ENCODE measurements at places on chromosomes 1 and 21.

GRCh38 chr1:167454894-167455785 lies 63.2 kb downstream of the CD247 start:
- DNase-seq = peak; percentile 40

- no peak for DNase-seq
These were observed 24.4 kb downstream of the PLXNA2 start for GRCh38 chr1:208219659-208220282.

DNA sequence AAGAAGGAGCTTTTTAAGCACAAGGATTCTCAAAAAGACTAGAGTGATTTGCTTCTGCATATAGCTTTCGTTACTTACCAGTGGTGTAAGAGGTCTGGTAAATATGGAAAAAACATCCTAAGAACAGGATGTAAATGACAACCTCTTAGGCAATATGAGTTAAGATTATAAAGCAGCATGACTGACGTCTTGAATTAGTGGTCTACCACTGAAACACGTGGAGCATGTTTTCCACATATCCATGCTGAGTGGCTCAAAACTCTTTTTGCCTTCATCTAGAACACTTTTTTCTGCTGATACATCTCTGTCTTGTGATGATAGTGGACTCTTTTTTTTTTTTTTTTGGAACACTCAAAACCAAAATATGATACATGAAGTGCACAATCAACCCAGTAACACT lies 44.6 kb downstream of the RCAN1 start:
- no peak for DNase-seq

DNA sequence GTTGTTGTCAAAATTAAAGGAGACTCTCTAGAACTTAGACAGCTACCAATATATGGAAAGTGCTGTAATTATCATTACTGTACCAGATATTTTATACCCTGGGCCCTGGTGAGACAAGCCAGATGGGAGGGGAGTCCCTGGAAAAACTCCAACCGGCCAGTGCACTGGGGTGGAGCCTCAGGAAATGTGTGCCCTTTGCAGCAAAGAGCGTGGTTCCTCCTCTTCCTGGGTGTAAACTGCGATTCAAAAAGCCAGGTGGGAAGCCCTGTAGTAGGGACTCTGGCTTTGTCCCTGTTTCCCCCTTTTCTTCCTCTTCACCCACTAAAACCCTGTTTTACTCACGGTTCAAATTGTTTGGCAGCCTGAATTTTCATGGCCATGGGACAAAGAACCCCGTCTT lies 812.3 kb downstream of the PLA2G4A start:
- no peak for DNase-seq

DNA sequence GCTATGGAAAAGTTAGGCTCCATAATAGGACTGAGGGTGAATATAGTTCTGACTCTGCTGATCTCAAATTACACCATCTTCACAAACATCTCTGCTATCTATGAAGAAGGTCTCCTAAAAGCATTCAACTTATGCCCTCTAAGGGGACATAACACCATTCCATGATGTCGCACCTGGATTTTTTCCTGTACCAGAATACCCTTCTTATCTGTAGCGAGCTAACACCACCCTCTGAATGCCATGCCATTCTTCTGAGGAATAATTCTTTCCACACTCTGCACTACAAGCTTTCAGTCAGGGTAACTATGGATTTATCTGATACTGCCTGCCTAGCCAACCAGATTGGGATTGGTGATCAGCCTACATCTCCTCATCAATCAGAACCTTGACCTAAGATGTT lies 203.8 kb downstream of the PTPRC start:
- no peak for DNase-seq

GRCh38 chr1:106600626-106601025 lies 455.8 kb upstream of the PRMT6 start:
- no peak for DNase-seq

DNA sequence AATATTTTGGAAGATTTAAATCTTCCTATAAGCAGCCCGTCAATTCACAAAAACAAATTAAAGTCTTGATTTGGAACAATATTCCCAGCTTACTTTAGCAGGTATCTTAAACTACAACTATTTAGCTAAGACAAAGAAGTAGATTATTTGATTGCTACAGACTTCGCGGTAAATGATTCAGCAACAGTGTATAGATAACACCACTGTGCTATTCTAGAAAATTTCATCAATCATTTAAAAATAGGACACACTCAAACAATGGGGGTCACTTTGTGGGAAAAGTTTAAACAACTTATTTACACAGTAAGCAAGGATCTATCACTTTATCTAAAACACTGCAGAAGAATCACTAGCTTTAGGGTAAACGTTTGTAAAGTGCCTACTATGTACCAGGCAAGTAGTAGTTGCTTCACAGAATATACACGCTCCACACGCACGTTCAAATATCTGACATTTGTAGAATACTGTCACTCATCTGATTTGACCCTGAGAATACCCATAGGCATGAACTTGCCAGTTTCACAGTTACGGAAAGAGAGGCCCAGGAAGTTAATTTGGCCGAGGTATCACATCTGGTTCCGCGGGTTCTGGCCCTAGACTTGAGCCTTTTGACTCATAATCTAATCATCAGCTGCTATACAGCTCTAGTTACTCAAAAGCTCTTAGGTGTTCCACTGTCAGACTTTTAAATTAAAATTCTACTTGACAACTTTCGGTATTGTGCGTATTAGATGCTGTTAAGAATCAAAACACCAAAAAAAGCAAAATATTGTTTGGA lies 876 bp downstream of the DENND2C start:
- no peak for DNase-seq

- DNase-seq = no peak
These were observed 25.1 kb downstream of the IARS2 start for GRCh38 chr1:220119043-220119512.

Data from neural crest cell (in vitro differentiated cells).